ENCODE measurements at places on chromosomes 4 and X. TPM values are rescaled to one million over a fixed set of nuclear protein-coding genes. Genes with fewer than 3 reads are reported as not detected.

DNA sequence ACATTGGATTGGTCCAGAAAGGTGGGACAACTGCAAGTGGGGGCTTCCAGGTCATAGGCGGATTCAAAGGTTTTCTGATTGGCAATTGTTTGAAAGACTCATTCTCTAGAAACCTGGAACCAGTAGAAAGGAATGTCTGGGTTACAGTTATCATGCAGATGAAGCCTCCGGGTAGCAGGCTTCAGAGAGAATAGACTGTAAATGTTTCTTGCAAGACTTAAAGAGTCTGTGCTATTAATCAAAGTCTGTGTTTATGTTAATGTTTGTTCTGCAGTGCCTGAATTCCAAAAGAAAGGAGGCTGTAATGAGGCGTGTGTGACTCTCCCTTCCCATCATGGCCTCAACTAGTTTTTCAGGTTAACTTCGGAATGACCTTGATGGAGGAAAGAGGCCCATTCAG is 43.9 kb upstream of the GC start:
- H3K4me3 ChIP-seq: no peak overlapping the region
- no peaks in the 10 kb centered on the region for H3K36me3 ChIP-seq
- no peaks in the 10 kb centered on the region for H3K27me3 ChIP-seq

DNA sequence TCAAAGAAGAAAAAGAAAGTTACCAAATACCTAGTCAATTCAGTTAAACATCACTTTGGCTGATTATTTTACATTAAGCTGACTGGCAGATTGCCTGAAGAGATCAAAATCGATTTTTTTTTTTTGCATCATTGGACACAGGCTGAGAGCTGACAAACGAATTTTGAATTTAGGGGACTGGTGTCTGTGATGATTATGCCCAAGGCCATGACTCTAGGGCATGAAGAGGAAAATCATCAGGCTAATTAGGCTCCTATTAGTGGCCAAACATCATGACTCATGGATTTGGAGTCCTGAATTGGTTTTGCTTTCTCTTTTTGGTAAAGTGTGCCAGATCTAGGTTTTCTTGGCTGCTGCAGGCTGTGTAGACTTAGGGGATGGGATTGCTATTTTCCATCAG is 829.3 kb upstream of the LCORL start:
- H3K27ac ChIP-seq: no peak overlapping the region
- H3K4me1 ChIP-seq: no peaks in the 10 kb centered on the region
- H3K36me3 ChIP-seq: no peaks in the 10 kb centered on the region
- H3K27me3 ChIP-seq: no peaks in the 10 kb centered on the region

DNA sequence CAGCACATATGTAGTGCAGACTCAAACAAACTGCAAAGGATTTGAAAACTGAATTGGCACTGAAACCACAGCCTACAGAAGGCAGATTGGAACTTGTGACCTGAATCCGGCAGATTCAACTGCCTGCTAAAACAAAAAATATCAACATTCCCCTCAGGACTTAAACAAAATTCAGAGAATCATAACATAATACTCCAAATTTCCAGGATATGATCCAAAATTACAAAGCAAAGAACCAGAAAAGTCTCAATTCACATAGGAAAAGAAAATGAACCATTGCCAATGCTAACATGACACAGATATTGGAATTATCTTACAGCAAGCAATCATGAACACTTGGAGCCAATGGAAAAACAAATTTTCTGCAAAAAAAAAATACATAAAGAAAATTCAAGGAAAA is 250.4 kb downstream of the PRDM5 start:
- no peaks in the 10 kb centered on the region for H3K4me1 ChIP-seq
- H3K4me3 ChIP-seq: no peak overlapping the region
- H3K27me3 ChIP-seq: no peaks in the 10 kb centered on the region
- no peak for DNase-seq

Gene OCRL
- 7.2 TPM for total RNA-seq

DNA sequence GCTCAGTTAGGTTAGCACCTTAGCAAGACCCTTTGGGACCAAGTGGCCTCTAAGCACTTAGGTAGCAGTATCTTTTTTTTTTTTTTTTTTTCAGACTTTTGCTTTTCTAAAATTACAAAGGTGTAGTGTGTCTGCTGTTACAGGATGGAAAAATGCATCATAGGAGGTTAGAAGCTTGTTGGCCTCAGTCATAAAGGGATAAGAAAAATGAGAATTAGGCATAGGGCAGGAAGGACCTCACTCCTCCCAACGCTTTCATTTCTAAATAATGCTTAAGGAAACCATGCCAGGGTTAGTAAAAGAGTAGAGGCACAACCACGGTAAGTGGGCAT is 148.4 kb upstream of the PLAC1 start:
- H3K27me3 ChIP-seq: no peaks in the 10 kb centered on the region
- no peak for DNase-seq
- H3K4me3 ChIP-seq: peak overlapping the region; percentile 55
- no peaks in the 10 kb centered on the region for H3K4me1 ChIP-seq
- peak overlapping the region; percentile 86 for H3K27ac ChIP-seq

DNA sequence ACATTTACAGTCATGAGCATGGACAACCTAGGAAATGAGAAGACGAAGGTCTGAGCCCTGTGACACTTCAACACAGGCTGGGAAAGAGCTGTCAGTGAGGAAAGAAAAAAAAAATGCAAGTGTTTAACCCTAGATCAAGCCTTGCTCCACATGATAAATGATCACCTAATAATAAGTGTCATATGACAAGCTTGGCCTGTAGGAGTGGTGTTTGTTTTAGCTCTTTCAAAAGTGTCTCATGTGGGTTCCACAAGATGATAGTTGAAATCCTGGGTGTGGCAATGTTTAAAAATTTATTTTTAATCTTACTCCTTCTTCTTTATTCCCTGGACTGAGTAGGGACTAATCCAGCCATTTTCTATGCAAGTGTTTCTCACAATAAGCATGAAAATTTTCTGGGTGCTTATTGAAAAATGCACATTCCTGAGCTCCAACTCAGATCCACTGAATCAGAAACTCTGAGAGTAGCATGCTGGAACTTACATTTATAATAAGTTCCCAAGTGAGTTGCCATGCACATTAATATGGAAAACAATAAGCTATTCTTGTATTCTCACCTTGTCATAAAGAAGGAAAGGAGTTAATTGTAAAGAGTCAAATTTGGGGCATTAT is 138.3 kb downstream of the AREG start:
- DNase-seq: no peak
- H3K27ac ChIP-seq: no peak overlapping the region
- H3K27me3 ChIP-seq: no peaks in the 10 kb centered on the region
- no peaks in the 10 kb centered on the region for H3K36me3 ChIP-seq
- H3K4me3 ChIP-seq: no peak overlapping the region
- no peaks in the 10 kb centered on the region for H3K4me1 ChIP-seq

- no peak overlapping the region for H3K27ac ChIP-seq
- H3K4me3 ChIP-seq: no peak overlapping the region
- no peak for DNase-seq
Observed at GRCh38 chr4:155009288-155009687, 199.1 kb upstream of the NPY2R start.

Gene GAGE1
- not detected for total RNA-seq

DNA sequence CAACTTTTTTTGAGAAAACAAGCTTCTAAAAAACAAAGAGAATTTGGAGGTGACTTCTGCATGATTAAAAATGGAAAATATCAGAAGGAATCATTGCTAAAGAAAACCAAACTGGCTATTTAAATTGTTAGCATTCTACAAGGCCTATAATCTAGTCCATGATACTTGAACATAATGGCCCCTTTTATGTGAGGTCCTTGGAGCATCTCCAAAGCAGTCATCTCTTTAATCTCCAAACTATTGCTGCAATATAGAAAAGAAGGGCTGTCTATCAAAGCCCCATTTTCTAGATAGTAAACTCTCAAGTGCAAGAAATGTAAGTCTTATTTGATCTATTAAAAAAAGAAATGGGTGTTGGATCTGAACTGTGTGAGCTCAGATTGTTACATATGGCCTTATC is 615.1 kb downstream of the CENPC start:
- H3K27me3 ChIP-seq: no peaks in the 10 kb centered on the region
- no peak overlapping the region for H3K4me3 ChIP-seq
- no peak for DNase-seq
- no peaks in the 10 kb centered on the region for H3K36me3 ChIP-seq
- H3K4me1 ChIP-seq: no peaks in the 10 kb centered on the region
- no peak overlapping the region for H3K27ac ChIP-seq

DNA sequence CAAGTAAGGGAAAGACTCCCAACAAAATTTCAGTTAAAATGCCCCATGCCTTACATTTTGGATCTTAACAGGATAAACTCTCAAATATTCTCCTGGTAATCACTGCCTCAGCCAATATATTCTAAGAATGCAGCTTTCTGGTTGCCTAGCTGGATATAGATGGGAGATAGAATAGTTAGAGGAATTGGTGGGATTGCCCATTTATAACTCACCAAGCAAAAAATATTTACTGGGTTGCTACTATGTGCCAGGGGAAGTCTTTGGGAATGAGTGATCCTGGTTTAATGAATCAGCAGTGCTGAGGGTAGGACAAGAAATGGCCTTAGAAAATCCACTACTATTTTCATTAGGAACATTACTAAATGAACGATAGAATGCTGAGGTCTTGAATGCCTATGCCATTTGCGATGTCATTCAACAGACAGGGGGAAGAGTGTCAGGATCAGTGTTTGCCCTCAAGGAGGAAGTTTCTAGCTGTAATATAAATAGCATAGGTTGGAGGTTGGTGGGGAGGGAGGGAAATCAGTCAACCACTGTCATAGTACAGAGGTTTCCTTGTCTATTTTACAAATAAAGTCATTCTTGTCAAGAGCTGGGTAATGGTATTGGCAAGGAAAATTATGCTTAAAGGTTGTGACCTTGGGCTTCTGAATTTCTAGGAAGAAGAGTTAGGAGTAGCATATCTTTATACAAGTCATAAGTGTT is 63.5 kb downstream of the ENOPH1 start:
- no peaks in the 10 kb centered on the region for H3K36me3 ChIP-seq
- no peaks in the 10 kb centered on the region for H3K4me1 ChIP-seq
- H3K27ac ChIP-seq: no peak overlapping the region

DNA sequence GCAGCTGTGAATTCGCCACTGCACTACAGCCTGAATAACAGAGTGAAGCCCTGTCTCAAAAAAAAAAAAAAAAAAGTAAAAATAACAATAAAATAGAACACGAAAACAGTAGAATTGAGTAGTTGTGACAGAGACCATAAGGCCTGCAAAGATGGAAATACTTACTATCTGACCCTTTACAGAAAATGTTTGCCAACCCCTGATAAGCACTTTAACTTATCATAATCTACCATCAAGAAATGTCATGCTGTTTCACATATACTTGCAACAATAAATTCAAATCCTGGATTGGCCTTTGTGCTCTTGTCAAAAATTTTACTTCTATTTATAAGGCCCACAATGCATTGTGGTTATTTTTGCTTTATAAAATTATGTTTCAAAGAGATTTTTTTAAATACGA is 75.5 kb downstream of the ING2 start:
- DNase-seq: no peak
- H3K4me1 ChIP-seq: no peaks in the 10 kb centered on the region
- H3K27ac ChIP-seq: no peak overlapping the region
- H3K4me3 ChIP-seq: no peak overlapping the region
- H3K27me3 ChIP-seq: no peaks in the 10 kb centered on the region

DNA sequence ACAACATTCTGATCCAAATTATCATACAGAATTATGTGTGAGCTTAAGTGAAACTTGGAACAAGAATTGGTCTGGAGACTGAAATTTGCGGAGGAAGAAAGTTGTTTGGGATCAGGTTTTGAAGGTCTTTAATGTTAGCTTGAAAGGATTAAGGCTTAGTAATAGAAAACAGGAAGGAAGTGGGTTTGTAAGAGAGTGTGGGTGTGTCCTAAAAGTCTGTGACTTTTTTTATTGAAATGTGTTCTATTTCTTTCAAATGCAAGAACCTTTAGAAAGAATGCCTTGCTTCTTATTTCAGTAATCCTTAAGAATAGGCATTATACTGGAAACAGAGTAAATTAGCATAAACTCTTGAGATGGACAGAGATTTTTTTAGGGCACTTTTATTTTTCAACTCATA is 198.0 kb downstream of the GALNTL6 start:
- H3K27ac ChIP-seq: no peak overlapping the region
- H3K4me1 ChIP-seq: no peaks in the 10 kb centered on the region
- H3K36me3 ChIP-seq: no peaks in the 10 kb centered on the region
- no peak overlapping the region for H3K4me3 ChIP-seq
- H3K27me3 ChIP-seq: no peaks in the 10 kb centered on the region

DNA sequence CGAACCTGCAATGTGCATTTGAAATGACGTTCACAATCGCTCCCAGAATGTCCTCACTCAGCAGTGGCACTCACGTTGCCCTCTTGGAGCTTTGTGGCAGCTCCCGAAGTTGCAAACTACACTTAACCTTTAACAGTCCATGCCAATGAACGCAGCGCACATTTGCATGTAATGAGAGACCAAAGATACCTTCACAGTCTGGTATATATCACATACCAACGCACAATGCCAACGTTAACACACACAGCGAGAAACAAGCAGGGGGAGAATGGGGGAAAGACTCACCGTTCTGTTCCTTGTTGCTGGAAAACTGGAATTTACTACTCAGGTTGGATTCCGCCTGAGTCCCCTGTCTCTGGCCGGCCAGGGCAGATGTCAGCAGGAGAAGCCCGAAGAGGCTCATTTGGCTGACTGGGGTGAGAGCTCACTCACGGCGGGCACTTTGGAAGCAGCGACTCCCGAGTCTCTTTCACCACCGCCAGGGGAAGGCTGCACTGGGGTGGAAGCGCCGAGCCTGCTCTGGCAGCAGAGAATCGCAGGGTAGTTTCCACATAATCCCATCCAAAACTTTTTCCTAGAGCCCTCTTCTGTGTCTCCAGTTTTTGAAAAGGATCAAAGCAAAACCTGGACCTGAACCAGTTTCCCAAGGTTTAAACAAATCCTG is 966 bp downstream of the PDGFC start:
- no peaks in the 10 kb centered on the region for H3K4me1 ChIP-seq
- H3K27ac ChIP-seq: peak overlapping the region; percentile 95
- DNase-seq: peak; percentile 62
- H3K4me3 ChIP-seq: peak overlapping the region; percentile 69
- H3K27me3 ChIP-seq: no peaks in the 10 kb centered on the region

DNA sequence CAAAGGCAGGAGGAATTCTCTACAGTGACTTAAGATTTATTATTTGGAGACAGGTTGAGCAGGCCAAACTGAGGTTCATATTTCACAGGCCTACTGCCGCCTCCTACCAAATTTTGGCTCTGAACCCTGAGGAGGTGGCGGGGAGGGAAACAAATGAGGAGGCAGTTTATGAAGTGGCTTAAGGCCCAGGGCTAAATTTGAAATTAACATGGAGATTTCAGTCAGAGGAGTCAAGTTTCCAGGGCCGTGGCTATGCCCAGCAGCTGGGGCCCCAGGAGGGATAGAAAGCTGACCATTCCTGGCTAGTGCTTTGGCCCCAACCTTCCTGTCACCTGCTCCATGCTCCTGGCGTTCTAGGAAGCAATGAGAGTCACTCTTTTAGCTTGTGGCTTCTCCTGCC is 73.4 kb upstream of the ARHGAP36 start:
- no peaks in the 10 kb centered on the region for H3K4me1 ChIP-seq
- H3K4me3 ChIP-seq: no peak overlapping the region
- no peak for DNase-seq
- no peaks in the 10 kb centered on the region for H3K36me3 ChIP-seq
- no peaks in the 10 kb centered on the region for H3K27me3 ChIP-seq

DNA sequence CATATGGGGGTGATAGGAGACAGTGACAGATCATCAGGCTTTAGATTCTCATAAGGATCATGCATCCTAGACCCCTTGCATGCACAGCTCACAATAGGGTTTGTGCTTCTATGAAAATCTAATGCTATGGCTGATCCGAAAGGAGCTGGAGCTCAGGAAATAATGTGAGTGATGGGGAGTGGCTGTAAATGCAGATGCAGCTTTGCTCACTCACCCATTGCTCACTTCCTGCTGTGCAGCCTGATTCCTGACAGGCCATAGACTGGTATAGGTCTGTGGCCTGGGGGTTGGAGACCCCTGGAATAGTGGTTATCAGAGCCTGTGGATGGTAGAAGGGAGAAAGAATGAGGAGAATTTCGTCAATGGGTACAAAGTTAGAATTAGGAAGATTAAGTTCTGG is 2751.1 kb downstream of the ARAP2 start:
- no peak overlapping the region for H3K4me3 ChIP-seq
- no peak for DNase-seq
- no peaks in the 10 kb centered on the region for H3K4me1 ChIP-seq
- no peaks in the 10 kb centered on the region for H3K27me3 ChIP-seq
